ENCODE measurements at places on chromosomes 4 and X. TPM values are rescaled to one million over a fixed set of nuclear protein-coding genes. Genes with fewer than 3 reads are reported as not detected.

DNA sequence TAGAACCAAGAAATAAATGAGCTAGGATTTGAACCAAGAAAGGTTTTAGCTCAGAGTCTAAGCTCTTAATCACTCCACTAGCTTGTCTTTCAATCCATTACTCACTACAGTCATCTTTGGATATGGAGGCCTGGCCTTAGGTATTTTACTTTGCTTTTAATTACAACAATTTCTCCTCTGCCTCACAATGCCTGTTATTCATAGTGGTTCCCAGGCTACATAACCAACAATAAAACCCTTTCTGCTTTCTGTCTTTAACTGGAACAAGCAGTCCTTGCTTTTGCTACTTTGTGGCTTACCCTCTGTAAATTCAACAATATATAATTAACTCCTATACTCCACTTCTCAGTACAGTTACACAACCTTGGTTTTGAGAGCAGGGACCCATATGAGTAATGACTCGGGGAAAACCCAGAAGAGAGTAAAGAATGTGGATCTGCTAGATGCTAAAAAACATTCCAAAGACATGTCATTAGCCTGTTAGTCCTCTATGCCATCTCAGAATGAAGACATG, 94.7 kb upstream of the NAP1L5 start:
- DNase-seq: no peak
- H3K27me3 ChIP-seq: no peaks in the 10 kb centered on the region
- no peaks in the 10 kb centered on the region for H3K36me3 ChIP-seq
- H3K4me3 ChIP-seq: no peak overlapping the region
- H3K27ac ChIP-seq: peak overlapping the region; percentile 2

ABHD18 gene
- polyA plus RNA-seq: 8.8 TPM

DNA sequence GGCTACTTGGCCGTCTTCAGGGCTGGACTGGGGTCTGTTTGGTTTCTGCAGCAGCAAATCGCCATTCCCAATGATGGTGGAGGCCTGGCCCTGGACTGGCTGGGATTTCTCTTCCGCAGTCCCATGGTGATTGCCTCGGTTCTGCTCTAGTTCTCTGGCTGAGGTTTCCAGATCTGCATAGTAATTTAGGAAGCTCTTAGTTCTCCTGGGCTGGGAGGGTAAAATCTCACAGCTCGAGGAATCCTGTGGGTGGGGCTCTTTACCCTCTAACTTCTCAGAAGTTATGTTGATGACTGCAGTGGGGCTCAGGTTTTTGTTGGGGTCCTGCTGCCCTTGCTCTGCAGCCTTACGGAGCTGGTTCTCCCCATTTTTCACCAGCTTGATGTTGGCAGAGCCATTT, 200.6 kb downstream of the APBB2 start:
- H3K27me3 ChIP-seq: no peaks in the 10 kb centered on the region
- H3K36me3 ChIP-seq: no peaks in the 10 kb centered on the region
- no peaks in the 10 kb centered on the region for H3K4me1 ChIP-seq
- DNase-seq: no peak
- no peak overlapping the region for H3K4me3 ChIP-seq

DNA sequence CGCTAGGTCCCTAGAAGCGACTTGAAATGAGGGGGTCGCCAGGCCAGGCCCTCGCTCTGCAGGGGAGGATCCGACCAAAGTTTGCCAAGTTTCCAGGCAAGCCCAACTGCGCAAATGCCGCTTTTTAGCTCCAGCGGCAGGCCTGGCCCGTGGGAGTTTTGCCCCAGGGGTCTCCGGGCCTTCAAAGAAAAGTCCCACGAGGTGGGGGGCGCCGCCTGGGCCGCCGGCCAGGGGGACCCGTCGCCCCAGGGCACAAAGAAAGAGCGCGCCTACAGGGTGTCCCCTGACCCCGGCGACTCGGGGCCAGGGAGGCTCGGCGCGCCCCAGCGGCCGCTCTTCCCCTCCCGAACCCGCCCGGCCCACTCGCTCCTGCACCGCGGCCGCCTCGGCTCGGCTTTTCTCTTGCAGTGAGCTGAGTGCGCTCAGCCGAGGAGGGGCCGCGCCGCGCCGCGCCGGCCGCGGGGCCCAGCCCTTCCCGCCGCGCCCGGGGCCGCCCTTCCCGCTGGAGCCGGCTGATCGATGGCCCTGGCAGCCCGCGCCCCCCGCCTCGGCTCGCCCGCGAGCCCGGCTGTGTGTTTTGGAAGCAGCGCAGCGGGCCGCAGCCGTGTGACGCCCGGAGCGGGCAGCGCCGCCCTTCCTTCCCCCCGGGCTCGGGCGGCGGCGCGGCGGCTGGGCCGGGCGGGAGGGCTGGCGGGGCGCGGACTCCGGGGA, 754 bp upstream of the KLF3 start:
- peak overlapping the region; percentile 96 for H3K27ac ChIP-seq
- H3K4me1 ChIP-seq: peaks cover 33% of the 10 kb centered on the region
- H3K36me3 ChIP-seq: no peaks in the 10 kb centered on the region
- H3K27me3 ChIP-seq: no peaks in the 10 kb centered on the region

MAGEB2 gene
- not detected for polyA plus RNA-seq

PNMA3 gene
- 0.04 TPM for polyA plus RNA-seq

- H3K27ac ChIP-seq: no peak overlapping the region
- DNase-seq: no peak
- peaks cover under 1% of the 10 kb centered on the region for H3K4me1 ChIP-seq
- H3K4me3 ChIP-seq: no peak overlapping the region
- H3K36me3 ChIP-seq: no peaks in the 10 kb centered on the region
These were observed 69.6 kb downstream of the TBCK start for GRCh38 chr4:106246441-106246840.

- DNase-seq: no peak
- no peak overlapping the region for H3K27ac ChIP-seq
- H3K4me3 ChIP-seq: no peak overlapping the region
- no peaks in the 10 kb centered on the region for H3K27me3 ChIP-seq
- H3K36me3 ChIP-seq: peaks cover 15% of the 10 kb centered on the region
- no peaks in the 10 kb centered on the region for H3K4me1 ChIP-seq
These were observed 45.6 kb downstream of the SOD3 start for GRCh38 chr4:24840826-24841543.

TNIP3 gene
- not detected for polyA plus RNA-seq

MTTP gene
- 0.28 TPM for polyA plus RNA-seq

GRCh38 chr4:175277816-175278215, 359.7 kb downstream of the ADAM29 start:
- no peak for DNase-seq
- no peaks in the 10 kb centered on the region for H3K36me3 ChIP-seq
- no peaks in the 10 kb centered on the region for H3K27me3 ChIP-seq
- H3K27ac ChIP-seq: no peak overlapping the region
- H3K4me3 ChIP-seq: no peak overlapping the region
- H3K4me1 ChIP-seq: no peaks in the 10 kb centered on the region

GRCh38 chrX:70134116-70134477, 850 bp downstream of the IGBP1 start:
- peak overlapping the region; percentile 85 for H3K4me3 ChIP-seq
- no peak for DNase-seq
- H3K27ac ChIP-seq: peak overlapping the region; percentile 77
- H3K4me1 ChIP-seq: peaks cover 10% of the 10 kb centered on the region

Measured in psoas muscle (tissue), 8 donors.